ENCODE measurements at places on chromosomes 5 and 9. TPM values are rescaled to one million over a fixed set of nuclear protein-coding genes. Genes with fewer than 3 reads are reported as not detected.

The IFNA13 gene
- total RNA-seq, result 8.2 TPM

DNA sequence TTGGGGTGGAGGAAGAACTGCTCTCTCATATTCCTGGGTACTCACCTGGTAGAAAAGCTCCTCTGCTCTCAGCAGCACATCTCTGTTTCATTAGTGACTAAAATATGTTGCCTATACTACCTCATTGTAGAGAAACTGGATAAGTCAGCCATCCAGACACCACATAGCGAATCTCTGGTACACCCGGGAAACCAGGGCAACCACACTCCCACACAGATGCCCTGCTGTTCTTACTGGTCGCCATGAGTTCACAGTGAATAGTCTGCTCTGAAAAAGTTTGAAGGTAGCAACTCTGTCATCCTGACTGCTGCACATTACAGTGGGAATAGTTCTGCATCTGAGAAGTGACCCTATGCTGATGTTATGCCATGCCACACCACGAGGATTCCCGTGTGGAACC, 135.0 kb downstream of the ENTREP1 start:
- DNase-seq, result no peak

The TRPM3 gene
- 8.2 TPM for total RNA-seq

- DNase-seq, result peak; percentile 23
Measured at GRCh38 chr5:67106626-67107342, 89.8 kb downstream of the CD180 start.

- no peak for DNase-seq
Measured at GRCh38 chr5:97046270-97046982, 96.0 kb downstream of the LIX1 start.

- DNase-seq, result no peak
Measured at GRCh38 chr5:33482335-33482734, 41.6 kb downstream of the TARS1 start.

GRCh38 chr9:115649991-115650472, 503.6 kb upstream of the PAPPA start:
- DNase-seq, result no peak

DNA sequence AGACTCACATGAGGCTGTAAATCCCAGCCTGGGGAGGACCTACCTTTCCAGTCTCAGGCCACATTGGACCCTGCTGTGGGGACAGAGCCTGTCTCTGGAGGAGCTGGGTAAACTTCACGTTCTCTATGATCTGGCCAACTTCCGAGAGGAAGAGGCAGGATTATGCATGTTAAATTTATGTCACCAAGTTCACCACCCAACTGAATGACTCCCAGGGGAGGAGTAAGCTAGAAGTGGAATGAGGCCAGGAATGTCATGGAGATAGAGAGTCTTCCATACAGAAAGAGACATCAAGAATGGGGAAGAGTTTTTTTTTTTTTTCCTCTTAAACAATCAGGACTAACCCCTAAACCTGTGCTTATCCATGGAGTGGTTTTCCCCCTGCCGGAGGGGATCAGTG, 90.3 kb upstream of the PALM2AKAP2 start:
- peak; percentile 22 for DNase-seq

Data from umbilical cord (tissue), 2 donors.